ENCODE measurements at places on chromosomes 3 and 15.
A peak's percentile ranks its signal among the peaks of the same experiment; 100 is the strongest.

DNA sequence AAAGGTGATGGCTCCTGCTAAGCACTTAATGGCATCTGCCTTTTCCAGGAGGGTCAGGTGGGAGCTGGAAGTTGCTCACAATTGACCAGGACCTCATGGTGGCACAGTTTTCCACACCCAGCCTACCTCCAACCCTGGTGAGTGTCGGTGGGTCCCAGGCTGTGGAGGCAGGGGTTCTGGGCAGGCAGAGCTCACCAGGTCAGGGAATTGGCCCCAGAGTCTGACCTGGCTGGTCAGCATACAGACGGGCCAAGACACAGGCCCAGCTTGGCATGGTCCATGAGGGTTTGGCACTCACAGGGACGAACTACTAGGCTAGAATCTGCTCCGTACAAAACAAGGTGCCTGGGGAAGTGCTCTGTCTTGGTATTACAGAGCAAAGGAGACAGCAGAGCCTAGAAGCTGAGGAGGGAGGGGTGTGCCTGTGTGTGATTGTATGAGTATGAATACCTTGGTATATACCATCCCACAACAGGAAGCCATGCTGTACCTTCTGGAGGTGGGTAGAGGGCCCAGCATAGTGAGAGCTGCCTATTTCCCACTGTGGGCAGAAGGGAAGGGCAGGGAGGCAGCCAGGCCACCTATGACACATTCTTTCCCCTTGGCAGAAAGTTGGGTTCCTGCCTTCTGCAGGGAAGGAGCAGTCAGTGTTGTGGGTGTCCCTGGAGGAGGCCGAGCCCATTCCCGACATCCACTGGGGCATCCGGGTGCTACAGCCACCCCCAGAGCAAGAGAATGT is 6.5 kb downstream of the APEH start:
- no peak for DNase-seq

DNA sequence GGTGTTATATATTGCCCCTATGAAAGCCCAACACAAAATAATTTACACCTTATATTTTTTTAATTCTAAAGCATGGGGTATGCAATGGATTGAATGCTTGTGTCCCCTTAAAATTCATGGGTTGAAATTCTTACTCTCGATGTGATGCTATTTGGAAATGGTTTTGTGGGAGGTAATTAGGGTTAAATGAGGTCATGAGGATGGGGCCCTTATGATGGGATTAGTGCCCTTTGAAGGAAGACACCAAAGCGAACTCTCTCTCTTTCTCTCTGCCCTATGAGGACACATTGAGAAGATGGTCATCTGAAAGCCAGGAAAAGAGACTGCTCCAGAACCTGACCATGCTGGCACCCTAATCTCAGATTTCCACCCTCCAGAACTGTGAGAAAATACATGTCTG is 7.6 kb upstream of the SRGAP3 start:
- DNase-seq, result no peak

DNA sequence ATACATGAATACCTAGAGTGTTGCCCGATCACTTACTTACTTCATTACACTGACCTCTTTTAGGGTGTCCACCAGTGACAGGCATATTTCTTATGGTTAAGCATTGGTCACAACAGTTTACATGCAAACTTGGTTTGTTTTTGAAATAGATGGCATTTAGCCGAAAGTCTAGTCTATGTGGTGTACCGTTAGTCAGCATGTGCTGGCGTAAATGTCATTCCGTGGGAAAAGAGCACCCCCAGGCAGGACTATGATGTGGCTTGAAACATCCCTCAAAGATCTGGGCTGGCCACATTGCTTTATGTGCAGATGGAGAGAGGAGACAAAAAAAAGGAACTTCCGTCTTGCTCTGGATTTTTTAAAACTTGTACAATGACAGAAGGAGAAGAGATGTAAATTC is 357.0 kb upstream of the ICE2 start:
- no peak for DNase-seq

DNA sequence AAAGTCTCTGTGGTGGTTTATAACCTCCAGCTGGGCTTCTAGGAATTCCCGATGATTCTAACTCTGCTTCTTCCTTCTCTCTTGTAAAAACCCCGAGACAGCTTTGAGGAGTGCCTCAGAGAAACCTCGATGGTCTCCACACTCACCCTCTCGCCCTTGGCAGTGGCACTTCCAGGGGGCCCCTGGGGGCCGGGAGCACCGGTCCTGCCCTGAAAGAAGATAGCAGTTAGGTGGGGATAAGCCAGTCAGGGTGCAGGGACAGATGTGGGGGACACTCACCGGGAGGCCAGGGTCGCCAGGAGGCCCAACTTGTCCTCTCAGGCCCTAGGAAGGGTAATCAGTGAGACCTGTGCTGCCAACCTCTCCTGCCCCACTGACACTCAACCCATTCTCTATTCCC is 9.7 kb downstream of the COL7A1 start:
- no peak for DNase-seq

DNA sequence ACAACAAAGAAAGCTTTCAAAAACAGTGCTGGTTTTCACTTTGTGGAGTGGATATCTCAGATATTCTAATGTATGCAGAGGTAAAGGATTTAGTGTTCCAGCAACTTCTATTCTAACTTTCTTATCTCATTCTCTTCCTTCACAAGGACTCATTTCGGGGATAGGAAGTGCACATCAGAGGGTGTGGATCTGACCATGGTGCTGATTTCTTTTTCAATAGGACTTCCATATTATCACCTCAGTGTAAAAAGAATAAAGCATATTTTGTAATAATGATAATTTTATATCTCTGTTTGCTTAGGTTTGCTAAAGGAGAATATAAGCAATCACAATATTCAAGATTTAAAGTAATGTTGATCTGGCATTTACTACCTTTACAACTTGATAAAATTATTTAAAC is 12.5 kb upstream of the CADM2 start:
- DNase-seq, result no peak

- DNase-seq, result no peak
Observed at GRCh38 chr3:81446806-81447205, 314.6 kb downstream of the GBE1 start.

DNA sequence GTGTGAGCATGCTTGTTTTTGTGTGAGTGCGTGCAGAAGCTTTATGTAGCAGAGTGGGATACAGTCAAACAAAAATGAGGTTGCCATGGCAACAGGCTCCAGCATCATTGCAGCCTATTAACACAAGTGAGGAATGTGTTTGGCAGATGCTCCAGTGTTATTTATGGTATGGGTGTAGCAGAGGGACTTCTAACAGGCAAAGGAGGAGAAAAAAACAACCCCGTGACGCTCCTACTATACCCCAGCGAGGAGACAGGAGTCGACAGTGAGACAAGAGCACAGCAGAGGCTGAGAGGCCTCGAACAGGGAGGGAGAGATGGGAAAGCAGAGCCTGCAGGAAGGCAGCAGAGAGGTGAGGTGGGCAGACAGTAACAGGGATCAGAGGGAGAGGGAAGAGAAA is 4.9 kb downstream of the ADCY5 start:
- DNase-seq, result no peak

DNA sequence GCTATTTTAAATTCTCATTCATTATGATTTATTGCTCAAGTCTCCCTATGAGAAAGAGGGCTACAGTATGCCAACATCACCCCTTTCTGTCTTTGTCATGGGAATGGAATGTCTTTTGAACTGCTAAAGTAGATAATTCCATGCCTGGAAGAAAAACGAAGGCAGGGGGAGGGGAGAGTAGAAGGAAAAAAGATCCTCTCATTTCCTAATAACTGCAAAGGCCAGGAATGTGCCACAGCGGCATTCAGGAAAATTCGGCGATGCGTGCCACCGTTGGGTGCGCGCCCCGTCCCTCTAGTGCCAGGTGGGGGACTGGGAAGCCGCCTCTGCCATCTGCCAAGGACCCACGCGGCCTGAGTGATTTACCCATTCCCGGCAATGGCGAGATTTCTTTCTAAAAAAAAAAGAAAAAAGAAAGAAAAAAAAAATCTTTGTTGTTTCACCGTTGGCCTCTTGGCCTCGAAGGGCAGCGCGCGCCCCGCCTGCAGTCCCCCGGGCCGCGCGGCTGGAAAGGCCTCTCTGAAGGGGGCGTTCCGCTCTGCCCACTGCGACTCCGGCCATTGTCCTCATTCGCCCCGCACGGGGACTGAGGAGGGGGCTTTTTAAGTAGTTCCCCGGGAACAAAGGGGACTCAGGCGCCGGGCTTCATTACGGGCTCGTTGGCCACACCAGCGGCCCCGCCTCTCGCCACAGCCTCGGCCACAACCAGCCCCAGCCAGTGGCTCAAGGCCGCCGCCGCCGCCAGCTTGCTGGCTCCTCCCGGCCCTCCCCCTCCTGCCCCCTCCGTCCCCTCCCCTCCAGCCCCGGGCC is 54.5 kb downstream of the CPN2 start:
- DNase-seq, result peak; percentile 58

DNA sequence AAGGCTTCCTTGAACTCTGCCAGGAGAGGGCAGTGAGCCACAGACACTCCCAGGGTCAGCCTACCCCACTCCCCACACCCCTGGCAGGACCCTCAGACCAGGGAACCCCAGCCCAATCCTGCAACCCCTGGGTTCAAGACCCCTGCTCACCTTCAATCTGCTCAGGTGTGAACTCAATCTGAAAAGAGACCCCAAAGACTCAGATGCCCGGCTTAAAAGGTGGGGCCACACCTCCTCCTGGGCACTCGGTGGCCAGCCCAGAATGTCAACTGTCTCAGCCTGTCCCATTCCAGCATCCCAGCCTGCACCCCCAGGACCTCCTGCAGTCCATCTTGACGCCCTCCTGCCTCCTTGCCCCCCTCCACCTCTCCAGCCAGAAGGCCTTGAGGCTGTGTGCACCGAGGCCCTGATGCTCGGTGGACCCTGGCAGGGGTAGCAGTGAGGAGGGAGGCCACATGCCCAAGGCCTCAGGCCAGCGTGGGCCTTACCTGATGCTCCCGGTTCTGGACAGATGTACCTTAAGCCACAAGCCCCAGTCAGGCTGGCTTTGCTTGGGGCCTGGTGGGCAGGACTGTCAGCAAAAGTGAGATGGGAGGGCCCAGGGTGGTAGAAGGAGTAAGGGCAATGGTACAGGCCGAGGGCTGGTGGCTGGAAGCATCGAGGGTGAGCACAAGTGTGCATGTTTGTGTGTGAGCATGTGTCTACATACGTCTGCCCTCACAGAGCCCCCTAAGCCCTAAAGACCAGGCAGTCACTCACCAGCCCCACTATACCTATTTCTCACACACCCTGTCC is 2.2 kb downstream of the MYL3 start:
- no peak for DNase-seq

- no peak for DNase-seq
Observed at GRCh38 chr15:75895731-75896130, 7.9 kb upstream of the FBXO22 start.

GRCh38 chr3:32510075-32510724 is 7.5 kb upstream of the CMTM6 start:
- DNase-seq, result no peak

DNA sequence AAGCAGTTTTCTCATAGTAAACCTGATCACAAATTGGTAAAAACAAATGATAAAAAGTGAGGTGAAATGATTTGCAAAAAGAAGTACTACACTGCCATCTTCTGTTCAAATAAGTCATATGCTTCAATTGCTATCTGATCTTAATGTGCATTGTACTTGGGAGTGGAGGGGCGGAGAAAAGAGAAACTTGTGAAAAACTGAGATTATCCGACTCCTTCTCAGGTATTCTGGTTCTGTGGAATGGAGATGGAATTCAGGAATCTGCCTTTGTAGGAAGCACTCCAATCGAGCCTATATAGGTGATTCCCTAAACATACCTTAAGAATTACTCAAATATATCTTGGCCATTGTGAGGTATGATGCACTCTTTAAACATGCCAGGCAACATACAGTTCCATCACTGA is 180.6 kb downstream of the CHL1 start:
- DNase-seq, result no peak

- no peak for DNase-seq
Observed at GRCh38 chr3:126345231-126345630, 12.0 kb downstream of the KLF15 start.
